Smooth muscle cell of trachea (primary cell): ENCODE measurements at places on chromosomes 4 and X. TPM values are rescaled to one million over a fixed set of nuclear protein-coding genes. Genes with fewer than 3 reads are reported as not detected.

S100G gene
- not detected in 2 replicates for total RNA-seq

JCHAIN gene
- 3.6 and 5.8 TPM in 2 replicates for total RNA-seq

ATRX gene
- 84.0 and 95.4 TPM in 2 replicates for total RNA-seq

CDKL5 gene
- 3.1 and 3.9 TPM in 2 replicates for total RNA-seq

TMEM150C gene
- total RNA-seq, result 0.15 and 0.33 TPM in 2 replicates

HSFX2 gene
- total RNA-seq, result not detected in 2 replicates

IRAK1 gene
- 52.8 and 87.7 TPM in 2 replicates for total RNA-seq

PRR32 gene
- not detected in 2 replicates for total RNA-seq

C4orf51 gene
- not detected in 2 replicates for total RNA-seq

PDGFC gene
- total RNA-seq, result 79.2 and 87.6 TPM in 2 replicates

HUWE1 gene
- total RNA-seq, result 131 and 139 TPM in 2 replicates

SLC9B2 gene
- 14.1 and 15.2 TPM in 2 replicates for total RNA-seq

CFI gene
- total RNA-seq, result 2.0 and 8.3 TPM in 2 replicates

PASD1 gene
- total RNA-seq, result not detected in 2 replicates

STK26 gene
- total RNA-seq, result 3.3 and 7.1 TPM in 2 replicates

NAP1L2 gene
- 1.5 and 3.1 TPM in 2 replicates for total RNA-seq

BEND2 gene
- not detected in 2 replicates for total RNA-seq

RIPPLY1 gene
- total RNA-seq, result not detected in 2 replicates

TEX11 gene
- 0.15 TPM in 1 of 2 replicates, not detected in the other for total RNA-seq

PAGE2 gene
- not detected in 2 replicates for total RNA-seq

VCX3B gene
- total RNA-seq, result not detected in 2 replicates

SPINK2 gene
- total RNA-seq, result not detected in 2 replicates

PDZD4 gene
- total RNA-seq, result 0.15 and 0.33 TPM in 2 replicates

PDLIM3 gene
- 20.8 and 40.9 TPM in 2 replicates for total RNA-seq

CLOCK gene
- total RNA-seq, result 13.7 and 19.1 TPM in 2 replicates

IRS4 gene
- not detected in 2 replicates for total RNA-seq

SMAD1 gene
- total RNA-seq, result 45.3 and 47.6 TPM in 2 replicates

XK gene
- total RNA-seq, result under 0.01 TPM in 2 replicates
